ENCODE measurements at places on chromosomes 4 and X.

DNA sequence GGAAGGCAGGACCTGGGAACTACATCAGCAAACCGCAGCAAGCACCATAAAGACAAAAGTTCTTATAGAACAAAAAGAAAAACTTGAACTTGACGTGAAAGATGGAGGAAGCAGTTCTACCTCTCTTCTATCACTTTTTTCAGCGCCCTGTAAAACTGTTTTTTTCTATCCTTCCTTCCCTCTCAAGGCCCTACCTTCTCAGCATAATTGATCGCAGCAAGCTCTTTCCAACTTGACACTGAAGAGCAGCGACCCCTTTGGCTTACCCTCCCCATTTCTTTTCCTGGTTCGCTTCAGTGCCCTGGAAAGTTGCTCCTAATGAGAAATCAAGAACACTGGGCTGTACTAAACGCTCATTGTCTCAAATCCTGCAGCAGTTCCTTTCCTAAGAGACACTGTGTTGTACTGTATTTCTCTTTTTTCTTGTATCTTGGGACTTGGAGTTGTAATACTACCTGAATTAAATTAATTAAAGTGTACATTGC, 150.6 kb upstream of the SLC4A4 start:
- no peak for DNase-seq

DNA sequence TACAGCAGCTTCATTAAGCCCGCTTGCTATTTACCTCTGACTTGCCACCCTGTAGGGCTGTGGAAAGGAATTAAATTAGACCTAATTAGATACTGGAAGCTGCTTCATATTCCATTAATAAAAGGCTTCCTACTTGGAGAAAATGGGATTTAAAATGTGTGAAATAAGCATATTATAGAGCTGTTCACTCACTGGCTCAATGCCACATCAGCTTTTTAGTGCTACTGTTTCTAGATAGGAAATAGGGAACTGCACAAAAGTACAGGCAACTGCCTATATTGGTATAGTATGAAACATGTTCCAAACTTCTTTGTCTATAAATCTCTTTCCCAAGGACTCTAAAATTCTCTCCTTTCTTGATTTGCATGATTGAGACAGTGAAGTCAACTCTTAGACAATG, 407.9 kb upstream of the AADAT start:
- no peak for DNase-seq

- no peak for DNase-seq
Observed at GRCh38 chr4:37802068-37802666, 24.3 kb upstream of the PGM2 start.

GRCh38 chr4:16627999-16628398, 270.4 kb downstream of the LDB2 start:
- no peak for DNase-seq

GRCh38 chr4:176593943-176594342, 198.8 kb downstream of the VEGFC start:
- DNase-seq: no peak

DNA sequence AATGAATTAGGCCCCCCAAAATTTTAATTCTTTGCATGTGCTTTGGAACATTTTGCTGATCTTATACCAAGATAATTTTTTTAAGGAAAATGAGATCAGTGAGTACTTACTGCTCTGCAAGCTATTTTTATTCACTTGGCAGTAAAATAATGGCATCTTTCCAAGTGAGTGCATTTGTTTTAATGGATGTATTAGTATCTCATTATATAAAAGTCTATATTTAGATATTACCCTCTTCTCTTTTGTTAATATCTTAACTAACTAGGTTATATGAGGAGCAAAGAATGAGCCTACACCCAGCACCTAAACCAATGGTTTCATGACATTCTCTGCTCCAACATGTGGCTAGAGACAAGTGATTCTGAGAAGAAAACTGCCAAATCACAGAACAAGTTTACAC, 21.1 kb upstream of the ARAF start:
- no peak for DNase-seq

DNA sequence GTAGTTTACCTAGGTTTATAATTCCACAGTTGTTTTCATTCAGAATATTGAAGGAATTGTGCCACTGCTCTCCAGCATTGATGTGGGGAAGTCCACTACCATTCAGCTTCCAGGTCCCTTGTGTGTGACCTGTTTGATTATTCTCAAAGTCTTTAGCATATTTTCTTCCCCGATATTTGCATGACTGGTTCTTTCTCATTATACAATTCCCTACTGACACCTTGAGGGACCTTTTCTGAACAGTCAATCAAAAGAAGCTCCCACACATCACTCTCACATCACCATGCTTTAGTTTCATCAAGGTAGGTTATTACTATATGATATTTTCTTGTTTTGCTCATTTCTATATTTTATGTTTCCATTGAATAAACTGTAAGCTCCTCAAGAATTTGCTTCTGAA, 44.1 kb downstream of the SLC39A8 start:
- DNase-seq: no peak

GRCh38 chr4:579543-580175, 3.6 kb upstream of the TMEM271 start:
- no peak for DNase-seq

- DNase-seq: no peak
Observed at GRCh38 chrX:43345166-43345565, 310.9 kb upstream of the MAOA start.

DNA sequence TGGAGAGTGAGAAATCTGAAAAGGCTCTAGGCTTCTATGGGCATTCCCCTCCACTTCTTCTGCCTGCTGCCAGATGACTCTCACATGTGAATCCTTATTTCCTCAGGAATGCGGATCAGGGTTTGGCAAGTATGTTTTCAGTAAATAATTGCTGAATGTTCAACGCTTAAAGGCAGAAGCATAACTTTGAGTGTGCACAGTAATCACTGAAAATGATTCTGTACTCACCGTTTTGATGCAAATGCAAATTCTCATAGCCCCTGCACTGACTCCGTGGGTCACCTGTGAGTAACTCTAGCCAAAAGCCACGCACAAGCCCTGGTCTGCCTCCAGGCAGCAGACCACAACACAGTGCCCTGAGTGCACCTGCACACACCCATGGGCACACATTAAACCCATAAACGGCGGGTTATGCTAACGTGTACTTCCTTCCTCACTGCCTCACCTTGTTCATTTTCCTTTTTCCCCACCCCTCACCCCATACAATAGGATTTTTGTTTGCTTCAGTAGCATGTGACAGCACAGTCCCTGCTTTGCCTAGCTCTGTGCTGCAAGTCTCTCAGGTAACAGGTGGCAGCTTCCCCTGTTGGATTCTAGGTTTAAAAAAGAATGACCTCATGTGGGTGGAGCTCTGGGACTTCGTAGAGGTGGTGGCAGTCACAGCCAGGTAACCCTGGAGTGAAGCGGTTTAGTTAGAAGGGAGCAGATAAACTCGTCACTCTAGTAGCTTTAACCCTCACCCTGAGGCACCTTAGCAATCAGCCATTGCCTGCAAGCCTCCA, at the start of gene ARHGEF38:
TSS of gene ARHGEF38 (plus strand) at position 656 of the 782 bp plus-strand sequence. CDS start 146 bp downstream, outside the sequence.
- no peak for DNase-seq

DNA sequence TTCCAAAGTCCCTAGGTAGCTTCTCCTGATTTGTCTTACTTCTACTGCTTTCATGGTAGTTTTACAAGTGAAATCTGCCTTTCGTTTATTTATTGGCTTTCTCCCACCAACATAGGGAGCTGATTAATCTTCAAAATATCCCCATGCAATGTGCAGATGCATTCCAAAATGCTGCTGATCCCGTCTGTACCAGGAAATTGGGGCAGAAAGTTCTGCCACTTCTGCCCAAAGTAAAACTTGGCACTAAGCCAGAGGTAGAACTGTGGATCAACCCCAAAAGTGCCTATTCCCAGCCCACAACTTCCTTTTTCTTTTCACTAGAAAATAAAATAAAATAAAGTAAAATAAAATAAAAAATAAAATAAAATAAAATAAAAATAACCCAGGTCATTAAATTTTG, 47.3 kb upstream of the PPARGC1A start:
- DNase-seq: no peak

DNA sequence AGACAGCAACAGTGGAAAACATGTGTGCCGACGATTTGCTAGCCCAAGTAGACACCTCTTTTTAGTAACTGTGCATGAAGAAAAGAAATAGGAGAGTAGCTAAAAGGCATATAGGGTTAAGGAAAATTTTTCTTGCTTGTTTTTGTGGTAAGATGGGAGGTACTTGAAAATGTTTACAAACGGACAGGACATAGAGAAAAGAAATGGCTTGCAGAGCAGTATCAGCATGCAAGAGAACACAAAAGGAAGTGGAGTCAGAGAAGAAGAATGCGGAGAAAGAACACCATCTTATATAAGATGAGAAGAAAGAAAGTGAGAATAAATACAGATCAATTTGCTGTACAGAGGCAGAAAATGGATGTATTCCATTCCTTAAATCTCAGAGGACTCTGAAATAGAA, 263.7 kb upstream of the ETNPPL start:
- DNase-seq: no peak

DNA sequence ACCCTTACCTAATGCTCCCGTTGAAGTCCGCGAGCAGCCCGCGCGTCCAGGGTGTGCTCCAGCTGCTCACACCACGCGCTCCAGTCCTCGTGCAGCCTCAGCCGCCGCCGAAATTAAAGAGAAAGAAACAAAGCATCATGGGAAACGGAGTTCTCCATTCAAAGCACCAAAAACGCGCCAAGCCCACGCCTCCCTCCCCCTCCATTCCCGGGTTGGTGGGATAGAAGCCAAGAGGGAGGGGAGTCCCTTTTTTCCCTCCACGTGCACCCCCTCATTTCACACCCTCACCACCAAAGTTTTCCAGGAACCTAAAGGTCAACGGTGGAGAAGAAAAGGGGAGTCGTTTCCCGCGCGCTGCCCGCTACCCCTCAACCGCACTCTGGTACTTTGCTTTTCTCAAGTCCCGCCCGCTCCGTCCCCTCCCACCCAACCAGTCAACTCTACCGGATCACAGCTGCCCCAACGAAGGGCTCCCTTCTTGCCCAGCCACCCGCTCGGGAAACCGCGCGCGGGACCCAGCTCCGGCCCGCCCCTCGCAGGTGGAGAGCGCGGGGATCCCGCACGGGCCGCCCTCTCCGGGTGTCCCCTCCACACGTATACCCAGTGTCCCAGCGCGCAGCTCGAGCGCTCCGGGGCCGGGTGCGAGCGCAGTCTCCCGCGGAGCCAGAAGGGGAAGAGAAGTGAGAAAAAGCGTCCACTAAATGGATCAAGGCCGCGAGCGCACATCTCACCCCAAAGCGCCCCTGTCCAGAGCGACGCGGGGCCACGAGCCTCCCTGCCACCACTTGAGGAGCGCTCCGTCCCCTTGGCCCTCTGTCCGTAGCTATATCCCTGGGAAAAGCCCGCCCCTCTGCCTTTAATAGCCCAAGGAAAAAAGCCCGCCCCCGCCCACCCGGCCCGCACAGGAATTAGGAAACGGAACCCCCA, 65.1 kb upstream of the CCDC160 start:
- DNase-seq: peak; percentile 29

DNA sequence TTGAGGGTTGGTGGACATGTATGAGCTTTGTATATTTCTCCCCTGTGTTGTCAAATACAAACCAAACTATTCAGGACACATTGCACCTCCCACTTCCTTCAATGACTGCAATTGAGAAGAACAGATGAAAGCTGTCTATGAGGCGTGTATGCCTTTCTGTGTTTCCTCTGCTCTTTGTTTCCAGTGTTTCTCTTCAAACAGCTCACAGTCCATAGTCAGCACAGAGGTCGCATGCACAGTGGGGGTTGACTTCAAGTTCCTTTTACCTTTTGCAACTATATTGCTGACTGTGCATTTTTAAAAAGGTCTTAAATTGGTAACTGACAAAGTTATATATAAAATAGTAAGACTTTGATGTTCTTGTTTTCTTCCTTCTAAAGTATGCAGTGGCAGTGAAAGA, 957.8 kb downstream of the C4orf33 start:
- no peak for DNase-seq

- DNase-seq: no peak
Observed at GRCh38 chr4:146049802-146050201, 111.2 kb upstream of the ZNF827 start.

- DNase-seq: no peak
Observed at GRCh38 chrX:4588893-4589292, 875.4 kb upstream of the PRKX start.

- no peak for DNase-seq
Observed at GRCh38 chr4:100696531-100696930, 178.7 kb upstream of the EMCN start.

DNA sequence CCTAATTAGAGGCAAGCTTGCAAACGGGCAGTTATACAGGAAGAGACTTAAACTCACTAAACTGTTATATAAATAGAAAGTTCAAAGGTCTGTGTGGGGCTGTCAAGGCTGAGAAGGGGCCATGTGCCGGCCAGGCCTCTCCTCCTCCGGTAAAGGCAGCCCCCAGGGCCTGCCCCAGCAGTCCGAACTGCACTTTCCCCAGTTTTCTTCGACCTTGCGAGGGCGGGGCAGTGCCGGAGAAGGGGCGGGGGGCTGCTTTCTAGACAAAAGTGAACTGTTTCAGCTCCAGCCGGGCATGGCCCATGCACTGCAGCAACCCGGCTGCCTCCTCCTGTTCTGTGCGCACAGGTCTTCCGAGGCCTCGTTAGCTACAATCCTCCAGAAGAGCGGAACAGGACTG, 4.1 kb downstream of the AFF2 start:
- no peak for DNase-seq

DNA sequence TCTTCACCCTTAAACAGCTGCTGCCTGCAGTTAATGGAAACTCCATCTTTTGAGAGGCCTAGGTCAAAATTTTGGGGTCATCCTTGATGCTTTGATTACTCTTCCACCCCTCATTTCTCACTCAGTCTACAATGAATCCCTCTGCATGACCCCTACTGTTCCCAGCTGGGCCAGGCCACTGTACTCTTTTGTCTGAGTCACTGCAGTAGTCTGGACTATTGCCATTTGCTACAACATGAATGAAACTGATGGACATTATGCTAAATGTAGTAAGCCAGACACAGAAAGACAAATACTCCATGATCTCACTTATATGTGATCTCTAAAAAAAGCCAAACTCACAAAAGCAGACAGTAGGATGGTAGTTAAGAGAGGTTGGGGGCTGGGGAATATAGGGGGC, 28.3 kb downstream of the STK32B start:
- no peak for DNase-seq

DNA sequence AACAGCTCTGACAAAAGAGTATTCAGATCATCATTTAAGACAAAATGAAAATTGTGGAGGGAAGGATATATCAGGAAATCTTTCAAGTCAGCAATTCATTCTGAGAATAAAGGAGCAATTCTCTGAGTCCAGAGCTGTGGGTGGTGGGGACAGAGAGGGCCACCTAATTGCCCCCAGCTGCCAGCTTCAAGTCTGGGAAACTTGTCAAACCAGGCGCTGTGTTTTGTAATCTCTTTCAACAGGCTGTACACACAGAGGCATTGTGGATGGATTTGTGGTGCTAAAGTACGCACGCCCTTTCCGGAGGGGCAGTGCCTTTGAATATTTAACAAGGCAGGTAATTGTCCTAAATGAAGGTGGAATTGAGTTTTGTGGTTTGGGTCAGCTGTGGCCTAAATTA, 591.1 kb upstream of the BOD1L1 start:
- no peak for DNase-seq

- DNase-seq: no peak
Observed at GRCh38 chr4:75671802-75672421, 1.3 kb downstream of the G3BP2 start.

- DNase-seq: no peak
Observed at GRCh38 chr4:61220556-61220955, 20.4 kb downstream of the ADGRL3 start.

GRCh38 chr4:38318737-38319455, 345.1 kb upstream of the KLF3 start:
- peak; percentile 48 for DNase-seq

All from activated CD4-positive, alpha-beta T cell treated with anti-CD3 and anti-CD28 coated beads for 24 hours (primary cell).